Left lobe of liver (tissue), 2 donors: ENCODE measurements at places on chromosomes 6 and 20.
A peak's percentile ranks its signal among the peaks of the same experiment; 100 is the strongest.

DNA sequence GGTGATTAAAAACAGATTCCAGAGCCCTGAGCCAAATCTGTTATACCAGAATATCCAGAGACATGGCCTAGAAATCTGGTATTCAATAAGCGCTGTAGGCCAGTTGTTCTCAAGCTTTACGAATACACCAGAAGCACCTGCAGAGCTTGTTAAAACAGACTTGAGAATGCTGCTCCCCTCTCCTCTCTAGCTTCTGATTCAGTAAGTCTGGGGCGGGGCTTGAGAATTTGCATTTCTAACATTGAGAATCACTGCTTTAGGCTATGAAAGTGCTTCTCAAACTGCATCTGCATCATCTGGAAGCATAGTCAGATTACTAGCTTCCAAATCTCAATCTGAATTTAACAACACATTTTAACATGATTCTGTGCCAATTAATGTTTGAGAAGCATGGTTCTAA, 20.5 kb upstream of the MAN1A1 start:
- no peak for DNase-seq

- peak; percentile 87 for DNase-seq
Measured at GRCh38 chr6:167760979-167761793, 65.5 kb upstream of the AFDN start.

GRCh38 chr20:59731376-59731775, 127.0 kb downstream of the PHACTR3 start:
- no peak for DNase-seq

- DNase-seq: no peak
Measured at GRCh38 chr6:56951049-56951831, 3.7 kb upstream of the BEND6 start.

DNA sequence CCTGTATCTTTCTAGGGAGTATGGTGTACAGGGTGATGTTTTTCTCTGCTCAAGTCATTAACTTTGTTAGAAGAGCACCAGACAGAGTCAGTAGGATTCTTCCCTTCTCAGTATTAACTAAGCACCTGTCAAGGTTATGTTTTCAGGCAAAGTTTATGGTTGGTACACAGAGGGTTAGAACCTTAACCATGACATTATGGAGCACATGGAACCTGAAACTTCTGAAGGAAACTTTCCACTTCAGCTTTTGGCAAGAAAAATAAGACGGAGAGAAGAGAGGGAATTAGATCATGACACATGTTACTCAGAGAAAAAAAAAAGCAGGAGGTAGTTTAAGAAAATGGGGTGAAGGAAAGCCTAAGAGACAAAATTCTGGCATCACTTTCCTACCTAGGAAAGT, 112.9 kb upstream of the PDE7B start:
- no peak for DNase-seq

GRCh38 chr6:140932909-140933308, 1199.8 kb upstream of the GJE1 start:
- DNase-seq: no peak

DNA sequence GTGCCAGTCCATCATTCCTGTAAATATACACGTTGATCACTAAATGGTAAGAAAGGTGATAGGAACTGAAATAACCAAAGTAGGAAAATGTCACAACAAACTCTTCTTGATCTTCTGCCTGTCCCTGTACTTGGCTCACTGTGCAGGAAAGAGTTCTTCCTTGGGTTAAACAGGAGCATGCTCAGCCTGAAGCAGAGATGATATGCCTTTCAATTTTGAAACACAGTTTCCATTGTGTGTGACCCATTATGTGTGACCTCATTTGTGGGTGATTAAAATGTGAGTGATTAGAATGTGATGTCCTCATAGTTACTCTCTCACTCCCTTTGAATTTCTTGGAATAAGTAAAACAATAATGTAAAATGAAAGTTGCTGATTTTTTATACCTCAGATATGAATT, 427.2 kb upstream of the AGPAT4 start:
- DNase-seq: no peak

- no peak for DNase-seq
Measured at GRCh38 chr6:4018924-4019236, 60.1 kb downstream of the FAM217A start.

DNA sequence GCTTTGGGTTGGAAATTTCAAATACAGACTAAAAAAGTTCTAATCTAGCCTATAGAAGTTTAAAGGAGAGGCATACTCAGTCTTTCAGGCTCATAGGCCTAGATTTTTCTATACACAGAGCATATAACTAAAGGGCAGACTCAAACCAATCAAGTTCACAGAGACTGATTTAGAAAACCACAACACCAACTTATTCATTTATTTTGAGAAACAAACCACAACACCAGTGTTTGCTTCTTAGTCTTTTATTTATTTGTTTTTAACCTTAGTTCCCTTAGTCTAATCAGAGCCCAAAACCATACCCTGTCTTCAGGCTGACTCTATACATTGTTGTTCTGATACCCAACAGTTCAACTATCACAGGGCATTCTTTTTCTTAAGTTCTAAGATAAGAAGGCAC, 103.7 kb downstream of the REV3L start:
- DNase-seq: no peak

GRCh38 chr6:137224799-137225198, 5.6 kb upstream of the IFNGR1 start:
- no peak for DNase-seq

GRCh38 chr6:90319044-90319443, 22.4 kb upstream of the BACH2 start:
- no peak for DNase-seq

DNA sequence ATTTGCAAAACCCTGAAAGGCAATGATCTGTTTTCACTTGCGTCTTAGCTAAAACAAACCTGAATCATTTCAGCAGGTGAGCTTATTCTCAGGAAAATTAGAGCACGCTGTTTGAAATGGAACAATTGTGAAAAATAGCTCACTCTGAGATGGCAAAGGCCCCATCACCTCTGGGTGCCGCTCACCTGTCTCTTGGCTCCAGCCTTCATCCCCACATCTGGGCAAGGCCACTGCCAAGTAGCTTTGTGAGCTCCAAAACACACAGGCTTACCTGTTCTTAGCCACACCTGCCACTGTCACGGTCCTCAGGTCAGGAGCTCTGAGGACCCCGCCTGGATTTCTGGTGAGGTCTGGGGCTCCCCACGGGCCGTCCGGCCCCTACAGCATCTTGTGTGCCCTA, 66.7 kb downstream of the SMOC2 start:
- DNase-seq: no peak

DNA sequence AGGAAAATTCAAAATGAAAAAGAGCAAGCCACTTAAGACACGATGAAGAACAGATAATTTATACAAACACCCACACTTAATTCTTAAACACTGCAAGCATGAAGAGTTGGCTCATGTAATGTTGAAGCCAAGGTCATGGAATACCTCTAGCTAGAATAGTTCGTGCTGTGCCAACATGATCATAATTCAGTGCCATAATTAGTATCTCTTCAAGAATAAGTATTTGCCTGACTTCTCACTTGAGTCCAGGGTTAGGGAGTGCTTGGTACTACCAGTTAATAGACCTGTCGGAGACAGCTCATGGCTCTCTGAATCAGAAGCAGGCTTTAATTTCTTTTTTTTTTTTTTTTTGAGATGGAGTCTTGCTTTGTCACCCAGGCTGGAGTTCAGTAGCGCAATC, 206.3 kb downstream of the UNC5CL start:
- DNase-seq: no peak

GRCh38 chr6:33658982-33659689, 38.0 kb downstream of the ITPR3 start:
- no peak for DNase-seq

DNA sequence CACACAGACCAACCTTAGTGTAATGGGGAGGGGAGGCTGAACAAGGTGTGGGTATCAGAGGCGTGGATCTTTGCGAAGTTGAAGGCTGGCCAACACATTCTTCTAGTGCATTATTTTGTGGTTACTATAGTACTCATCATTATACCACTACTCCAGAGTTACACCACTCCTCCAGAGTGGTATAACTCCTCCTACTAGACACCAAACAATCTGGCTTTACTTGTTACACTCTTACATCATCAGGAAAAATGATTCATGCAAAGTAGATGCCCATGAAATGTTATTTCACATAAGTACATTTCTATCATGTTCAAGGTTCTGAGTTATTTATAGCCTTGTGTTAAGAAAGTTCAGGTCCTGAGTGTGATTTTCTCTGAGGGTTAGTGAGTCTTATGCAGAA, 443.1 kb upstream of the OPRM1 start:
- no peak for DNase-seq

GRCh38 chr20:36308986-36309385, 2.8 kb downstream of the DLGAP4 start:
- no peak for DNase-seq

DNA sequence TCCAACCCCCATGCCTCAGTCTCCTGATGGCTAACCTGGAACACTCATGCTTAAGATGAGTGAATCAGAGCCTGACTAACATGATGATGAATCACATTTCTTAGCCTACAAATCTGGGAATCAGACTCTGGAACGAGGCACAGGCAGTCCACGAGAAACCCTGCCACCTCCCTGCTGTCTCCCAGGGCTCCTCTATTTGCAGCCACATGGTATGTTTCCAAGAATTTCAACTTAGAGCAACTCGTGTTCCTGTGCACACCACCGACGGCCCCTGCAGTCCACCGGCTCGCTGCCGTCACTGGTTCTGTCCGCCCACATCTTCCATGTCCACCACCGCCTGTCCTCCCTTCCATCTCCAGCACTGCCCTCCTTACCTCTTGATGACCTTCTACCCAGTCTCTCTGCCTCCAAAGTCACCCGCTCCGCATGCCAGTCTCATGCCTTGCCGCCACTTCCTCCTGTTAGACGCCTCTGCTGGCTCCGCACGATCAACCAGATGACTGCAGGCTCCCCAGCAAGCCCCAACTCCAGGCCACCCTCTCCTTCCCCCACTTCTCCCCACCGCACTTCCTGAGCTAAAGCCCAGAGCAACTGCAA, 87.6 kb downstream of the AGPAT4 start:
- DNase-seq: no peak

DNA sequence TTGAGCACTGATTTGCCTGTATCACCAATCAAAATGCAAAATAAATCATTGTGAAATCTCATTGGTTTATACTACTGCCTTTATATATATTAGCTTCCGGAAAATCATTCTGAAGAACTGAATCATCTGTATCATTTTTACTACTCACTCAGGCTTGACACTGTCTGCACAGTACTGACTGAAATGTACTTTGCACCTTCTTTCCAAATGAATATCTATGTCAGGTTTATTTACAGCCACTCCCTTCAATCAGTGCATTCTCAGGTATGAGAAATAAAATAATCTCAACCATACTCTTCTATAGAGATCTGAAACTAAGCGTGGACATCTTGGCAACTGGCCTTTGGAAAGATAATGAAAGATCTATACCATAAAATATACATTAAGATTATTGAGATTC, 2.7 kb downstream of the KHDRBS2 start:
- no peak for DNase-seq

- peak; percentile 75 for DNase-seq
Measured at GRCh38 chr20:29079769-29080690, 2177.4 kb upstream of the DEFB115 start.

- no peak for DNase-seq
Measured at GRCh38 chr6:53825532-53826321, 30.9 kb downstream of the LRRC1 start.

GRCh38 chr20:1301031-1301529, 27.9 kb downstream of the SDCBP2 start:
- DNase-seq: no peak

GRCh38 chr6:87606199-87606598, 16.3 kb downstream of the ORC3 start:
- DNase-seq: no peak

- DNase-seq: peak; percentile 76
Measured at GRCh38 chr6:130853555-130854183, 26.5 kb downstream of the SMLR1 start.

GRCh38 chr6:52620055-52620905, 43.4 kb upstream of the TRAM2 start:
- DNase-seq: no peak

DNA sequence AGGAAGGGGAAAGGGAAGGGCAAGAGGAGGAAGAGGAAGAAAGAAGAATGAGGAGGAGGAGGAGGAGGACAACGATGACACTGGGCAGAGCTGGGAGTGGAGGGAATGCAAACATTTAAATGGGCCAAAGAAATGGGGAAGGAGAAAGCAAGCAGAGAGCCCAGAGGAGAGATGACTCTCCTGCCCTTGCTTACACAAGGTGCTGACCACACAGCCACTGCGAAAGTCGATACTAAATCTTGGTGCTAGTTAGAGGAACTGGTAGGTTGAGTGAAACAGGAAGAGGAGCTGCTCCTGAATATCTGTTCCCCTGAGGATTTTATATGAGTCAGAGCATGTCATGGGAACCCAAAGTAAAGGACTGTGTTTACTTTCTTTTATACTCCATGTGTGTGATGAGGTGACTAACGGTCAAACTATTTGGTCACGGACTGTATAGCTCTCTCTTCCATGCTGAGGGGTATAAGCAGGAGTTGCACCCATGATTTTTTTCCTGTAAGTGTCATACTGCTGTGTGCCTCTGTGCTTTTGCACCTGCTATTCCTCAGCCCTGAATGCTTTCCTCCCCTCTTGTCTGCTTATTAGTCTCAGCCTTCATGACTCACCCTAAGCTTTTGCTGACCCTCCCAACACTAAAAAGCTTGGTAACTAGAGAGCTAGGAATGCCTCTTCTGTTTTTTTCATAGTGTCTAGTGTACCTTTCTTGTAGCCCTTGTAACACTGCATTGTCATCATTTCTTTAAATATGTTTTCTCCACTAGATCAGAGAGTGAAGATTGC, 9.5 kb upstream of the PAQR8 start:
- no peak for DNase-seq

DNA sequence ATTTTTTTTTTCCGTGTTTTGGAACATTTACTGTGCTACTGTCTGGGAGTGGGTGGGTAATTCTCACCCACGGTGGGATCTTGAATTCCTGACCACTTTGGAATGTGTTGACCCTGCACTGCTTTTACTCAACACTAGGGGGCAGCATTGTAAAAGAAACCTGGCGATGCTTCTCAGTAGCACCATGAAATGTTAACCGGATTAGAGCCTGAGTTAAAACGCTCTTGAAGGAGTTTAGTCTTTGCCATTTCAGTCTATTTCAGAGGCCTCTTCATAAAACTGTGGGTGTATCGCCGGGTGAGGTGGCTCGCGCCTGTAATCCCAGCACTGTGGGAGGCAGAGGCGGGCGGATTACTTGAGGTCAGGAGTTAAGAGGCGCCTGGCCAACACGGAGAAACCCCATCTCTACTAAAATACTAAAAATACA, 114.4 kb upstream of the PRND start:
- DNase-seq: no peak

GRCh38 chr6:80003826-80004172, 650 bp upstream of the TTK start:
- DNase-seq: no peak

- no peak for DNase-seq
Measured at GRCh38 chr6:163897030-163897429, 482.5 kb downstream of the QKI start.
